ENCODE measurements at places on chromosomes 1 and 21.
A peak's percentile ranks its signal among the peaks of the same experiment; 100 is the strongest.

DNA sequence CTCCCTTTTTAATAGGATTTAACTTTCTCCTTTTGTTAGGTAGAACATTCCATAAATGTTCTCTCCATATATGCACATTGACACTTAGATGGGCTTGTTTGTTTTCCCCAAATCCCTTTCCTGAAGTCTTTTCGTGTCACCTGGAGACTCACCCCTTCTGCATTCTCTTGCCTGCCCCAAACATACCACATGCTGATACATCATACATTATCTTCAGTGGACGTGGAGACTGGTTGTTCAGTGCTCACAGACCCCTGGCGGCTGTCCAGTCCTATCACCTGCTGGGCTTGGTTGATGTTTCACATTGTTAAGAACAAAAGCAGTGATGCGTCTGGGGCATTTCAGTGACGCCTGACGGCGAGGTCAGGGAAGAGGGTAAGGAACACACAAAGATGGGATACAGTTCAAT is 22.2 kb downstream of the FMOD start:
- DNase-seq = no peak

GRCh38 chr1:5189384-5189783 is 535.0 kb downstream of the AJAP1 start:
- no peak for DNase-seq

DNA sequence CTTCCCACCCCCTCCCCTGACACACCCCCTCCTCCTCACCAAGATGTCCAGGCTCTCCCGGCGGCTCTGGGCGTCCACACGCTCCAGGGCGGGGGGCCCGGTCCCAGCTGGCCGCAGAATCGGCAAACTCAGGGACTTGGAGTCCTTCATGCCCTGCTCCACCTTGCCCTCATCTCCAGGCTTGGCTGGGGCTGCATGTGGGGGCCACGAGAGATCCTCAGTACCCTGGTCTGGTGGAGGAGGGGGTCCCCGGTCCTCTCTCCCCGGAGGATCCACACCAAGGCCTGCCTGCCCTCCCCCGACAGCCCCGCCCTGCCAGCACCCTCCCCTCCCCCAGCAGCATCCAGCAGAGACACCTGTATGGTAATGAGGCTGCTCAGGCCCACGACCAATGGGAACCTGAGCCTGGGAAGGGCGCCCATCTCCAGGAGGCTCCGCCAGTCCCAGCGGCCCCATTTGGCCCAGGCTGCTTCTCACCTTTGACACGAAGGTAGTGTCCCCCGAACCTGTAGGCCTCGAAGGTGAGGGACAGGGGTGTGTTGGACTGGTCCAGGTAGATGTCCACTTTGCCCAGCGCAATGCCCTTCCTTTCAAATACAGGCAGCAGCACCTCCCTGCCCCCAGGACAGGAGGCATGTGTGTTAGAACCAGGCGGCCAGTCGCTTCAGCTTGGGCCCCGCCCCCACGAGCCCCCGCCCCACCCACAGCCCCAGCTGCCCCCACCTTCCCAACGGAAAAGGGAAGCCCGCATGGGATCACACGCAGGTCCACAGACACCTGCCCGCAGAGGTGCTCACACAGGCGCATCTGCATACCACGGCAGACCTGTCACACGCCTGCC is 8.2 kb upstream of the TNFRSF25 start:
- no peak for DNase-seq

DNA sequence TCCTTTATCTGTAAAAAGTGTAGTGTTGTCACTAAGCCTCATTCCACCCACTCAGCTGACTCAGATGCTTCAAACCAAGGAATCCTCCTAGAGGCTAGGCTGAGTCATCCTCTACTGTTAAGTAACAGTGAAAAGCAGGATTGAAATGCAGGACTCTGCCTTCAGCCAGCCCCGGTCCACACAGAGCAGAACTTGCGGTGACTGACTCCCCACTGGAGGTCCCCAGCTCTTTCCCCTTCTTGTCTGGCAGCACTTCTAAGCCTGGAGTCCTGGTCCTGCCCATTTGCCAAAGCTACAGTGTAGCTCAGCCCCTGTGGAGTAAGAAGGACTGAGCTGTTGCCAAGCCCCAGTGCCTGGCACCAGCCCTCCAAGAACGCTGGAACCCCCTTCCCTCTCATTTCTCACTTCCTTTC is 1.7 kb downstream of the RAB7B start:
- peak; percentile 58 for DNase-seq

DNA sequence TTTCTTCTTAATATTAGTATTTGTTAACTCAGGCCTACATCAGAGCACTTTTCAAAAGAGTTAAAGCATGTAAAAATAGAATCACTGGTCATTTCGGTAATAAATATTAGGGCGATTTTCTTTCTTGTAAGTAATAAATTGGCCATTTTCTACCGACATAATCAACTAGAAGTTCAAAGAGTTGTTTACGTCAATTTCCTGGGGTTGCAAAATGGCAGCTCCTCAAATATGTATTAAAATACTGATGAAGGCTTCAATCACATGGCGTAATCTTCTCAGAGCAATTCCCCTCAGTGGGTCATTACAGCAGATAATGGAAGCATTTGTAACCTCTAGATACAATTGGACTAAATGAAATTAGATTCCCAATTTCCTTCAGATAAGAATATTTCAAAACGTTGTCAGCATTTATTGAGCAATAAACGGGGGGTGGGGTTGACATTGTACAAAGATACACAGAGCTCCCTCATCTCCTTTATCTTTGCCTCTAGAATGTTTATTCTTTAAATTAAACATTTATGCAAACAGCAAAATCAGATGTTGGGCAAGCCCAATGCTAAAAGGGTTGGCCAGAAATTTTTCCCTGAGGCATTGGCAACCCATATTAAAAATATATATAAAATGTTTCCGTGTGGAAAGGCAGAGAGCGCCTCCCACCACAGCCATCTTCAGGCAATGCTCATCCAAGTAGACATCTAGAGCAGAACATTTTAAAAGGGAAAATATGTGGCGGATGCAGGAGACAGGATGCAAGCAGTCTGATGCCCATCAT is 240.6 kb downstream of the NCAM2 start:
- DNase-seq = no peak

- DNase-seq = no peak
Observed at GRCh38 chr1:48829446-48829845, 52.8 kb upstream of the BEND5 start.
